ENCODE measurements at places on chromosomes 3 and 15.

- no peak for DNase-seq
Measured at GRCh38 chr3:187914231-187914630, 169.0 kb upstream of the BCL6 start.

- DNase-seq, result no peak
Measured at GRCh38 chr3:32643354-32643753, 41.6 kb upstream of the CNOT10 start.

DNA sequence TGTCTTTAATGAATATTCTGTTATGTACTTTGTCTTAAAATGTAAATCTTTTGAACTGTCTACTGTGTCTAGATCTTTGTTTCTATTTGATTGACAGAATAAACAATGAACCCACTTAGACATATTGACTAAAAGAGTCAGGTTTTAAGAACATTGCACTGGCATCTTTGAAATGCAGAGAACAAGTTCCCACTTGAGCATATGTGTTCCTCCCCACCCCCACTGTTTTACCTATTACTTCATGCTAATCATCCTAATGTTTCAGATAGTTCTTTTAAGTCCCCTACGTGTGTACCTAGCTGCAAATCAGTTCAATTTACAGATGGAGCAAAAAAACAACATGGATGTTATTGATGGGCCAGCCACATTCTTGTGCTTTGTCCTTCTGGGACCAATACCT, 11.7 kb upstream of the TCF12 start:
- no peak for DNase-seq

GRCh38 chr15:76674883-76675282, 230.3 kb downstream of the SCAPER start:
- no peak for DNase-seq

Data from HFF-Myc (cell line).